Effector CD8-positive, alpha-beta T cell (primary cell): ENCODE measurements at places on chromosomes 6 and 20.

DNA sequence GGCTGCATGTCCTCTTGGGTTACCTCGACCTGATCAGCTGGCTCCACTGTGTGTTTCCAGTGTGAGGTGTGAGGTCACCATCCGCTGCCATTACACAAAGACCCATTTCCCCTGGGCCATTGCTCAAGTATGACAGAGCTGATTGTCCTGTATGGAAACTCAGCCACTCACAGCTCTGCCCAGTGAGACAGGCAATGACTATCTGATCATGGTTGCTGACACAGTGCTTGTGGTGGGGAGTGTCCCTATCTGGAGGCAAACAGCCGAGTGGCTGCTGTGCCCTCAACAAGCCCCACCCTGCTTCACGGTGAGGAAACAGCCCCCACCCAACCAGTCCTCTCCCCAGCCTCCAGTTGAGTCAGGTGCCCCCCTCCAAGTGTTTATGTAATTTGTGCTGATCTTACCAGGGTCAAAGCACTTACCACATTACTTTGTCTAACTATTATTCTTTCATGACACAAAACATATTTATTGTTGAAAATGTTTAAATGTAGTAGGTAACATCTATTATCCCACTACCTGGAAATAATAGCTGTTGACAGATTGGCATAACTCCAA, 11.7 kb upstream of the MAPK13 start:
- peak; percentile 32 for DNase-seq

GRCh38 chr6:162029873-162030576, 697.5 kb downstream of the PRKN start:
- DNase-seq: no peak

GRCh38 chr6:154370545-154370944, 13.9 kb upstream of the IPCEF1 start:
- DNase-seq: no peak

- DNase-seq: no peak
Observed at GRCh38 chr20:43721429-43722152, 5.2 kb downstream of the GTSF1L start.

DNA sequence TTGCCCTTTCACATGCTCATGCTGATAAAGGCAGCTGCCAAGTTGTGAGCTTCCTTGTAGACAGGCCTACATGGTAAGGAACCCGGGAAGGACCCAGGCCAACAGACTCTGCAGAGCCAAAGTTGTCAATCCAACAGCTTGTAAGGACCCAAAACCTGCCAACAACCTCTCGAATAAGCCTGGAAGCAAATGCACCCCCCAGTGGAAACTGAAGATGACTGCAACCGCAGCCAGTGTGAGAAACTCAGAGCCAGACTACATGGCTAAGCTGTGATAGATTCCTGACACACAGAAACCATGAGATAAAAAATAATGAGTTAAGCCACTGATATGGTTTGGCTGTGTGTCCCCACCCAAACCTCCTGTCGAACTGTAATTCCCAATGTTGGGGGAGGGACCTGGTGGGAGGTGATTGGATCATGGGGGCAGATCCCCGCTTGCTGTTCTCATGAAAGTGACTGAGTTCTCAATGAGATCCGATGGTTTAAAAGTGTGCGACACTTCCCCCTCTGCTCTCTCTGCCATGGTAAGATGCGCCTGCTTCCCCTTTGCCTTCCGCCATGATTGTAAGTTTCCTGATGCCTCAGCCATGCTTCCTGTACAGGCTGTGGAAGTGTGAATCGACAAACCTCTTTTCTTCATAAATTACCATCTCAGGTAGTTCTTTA, 18.8 kb upstream of the CLPSL2 start:
- DNase-seq: no peak

DNA sequence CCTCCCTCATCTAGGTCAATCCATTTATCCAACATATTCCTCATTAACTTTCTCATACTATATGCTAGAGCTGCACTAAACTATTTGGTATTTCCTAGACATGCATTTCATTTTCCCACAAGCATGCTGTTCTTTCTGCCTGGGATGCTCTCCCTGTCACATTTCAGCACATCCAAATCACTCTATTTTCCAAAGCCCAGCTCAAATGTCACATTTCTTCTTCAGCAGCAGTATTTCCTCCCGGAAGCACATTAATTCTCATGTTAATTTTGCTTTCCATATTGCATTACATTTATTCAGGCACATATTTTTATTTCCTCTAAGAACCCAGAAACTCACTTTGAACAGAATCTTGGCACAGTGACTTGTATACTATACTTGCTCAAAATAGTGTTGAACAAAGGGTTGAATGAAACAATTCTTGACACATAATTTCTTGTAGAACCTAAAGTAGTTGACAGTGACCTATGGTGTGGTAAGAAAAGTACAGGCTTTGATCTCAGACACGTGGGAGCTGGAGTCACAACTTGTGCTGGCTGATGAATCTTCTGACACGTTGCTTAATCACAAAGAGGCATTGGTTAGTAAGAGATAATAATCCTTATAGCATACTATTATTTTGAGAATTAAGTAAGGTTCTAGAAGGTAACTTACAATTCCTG, 30.8 kb upstream of the CD2AP start:
- no peak for DNase-seq

DNA sequence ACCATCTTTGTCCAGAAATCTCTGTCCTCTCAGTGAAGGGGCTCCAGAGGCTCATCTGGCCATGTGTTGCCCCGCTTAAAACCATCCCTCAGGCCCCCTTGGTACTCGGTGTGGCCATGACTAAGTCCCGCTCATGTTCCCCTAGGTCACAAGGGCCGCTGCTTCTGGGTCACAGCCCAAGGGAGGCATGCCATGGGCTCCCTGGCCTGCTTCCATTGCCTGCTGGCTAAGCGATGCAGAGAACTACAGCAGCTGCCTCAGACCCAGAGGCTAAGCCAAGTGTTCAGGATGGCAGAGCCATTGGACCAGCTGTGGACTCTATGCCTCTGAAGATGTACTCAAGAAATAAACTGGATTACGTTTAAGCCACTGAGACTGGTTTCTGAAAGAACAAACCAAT, 95.5 kb downstream of the ZFP64 start:
- no peak for DNase-seq

DNA sequence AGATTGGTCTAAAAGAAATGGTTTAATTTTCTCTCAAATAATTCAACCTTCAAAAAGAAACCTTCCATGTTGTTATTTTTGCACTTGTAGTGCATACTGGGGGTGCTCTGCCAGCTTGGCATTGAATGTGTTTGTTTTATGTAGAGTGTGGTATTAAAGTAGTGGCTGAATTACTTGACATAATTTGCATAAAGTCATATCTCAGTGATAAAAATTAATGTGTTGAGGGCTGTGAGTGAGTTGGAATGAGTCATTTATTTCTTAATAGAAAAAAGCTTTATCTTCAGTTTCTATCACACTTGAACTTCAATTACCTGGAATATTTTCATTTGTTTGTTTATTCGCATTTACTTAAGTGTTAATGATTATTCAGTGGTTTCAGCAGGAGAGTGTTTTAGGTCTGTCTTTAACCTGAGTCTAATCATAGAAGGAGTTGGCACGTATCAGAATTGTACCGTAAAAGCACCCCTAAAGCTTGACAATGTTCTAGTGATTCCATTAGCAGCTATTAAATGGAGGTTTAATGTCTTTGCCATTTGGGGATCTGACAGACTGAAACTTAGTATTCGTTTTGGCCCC, 801.2 kb upstream of the FLRT3 start:
- DNase-seq: no peak

DNA sequence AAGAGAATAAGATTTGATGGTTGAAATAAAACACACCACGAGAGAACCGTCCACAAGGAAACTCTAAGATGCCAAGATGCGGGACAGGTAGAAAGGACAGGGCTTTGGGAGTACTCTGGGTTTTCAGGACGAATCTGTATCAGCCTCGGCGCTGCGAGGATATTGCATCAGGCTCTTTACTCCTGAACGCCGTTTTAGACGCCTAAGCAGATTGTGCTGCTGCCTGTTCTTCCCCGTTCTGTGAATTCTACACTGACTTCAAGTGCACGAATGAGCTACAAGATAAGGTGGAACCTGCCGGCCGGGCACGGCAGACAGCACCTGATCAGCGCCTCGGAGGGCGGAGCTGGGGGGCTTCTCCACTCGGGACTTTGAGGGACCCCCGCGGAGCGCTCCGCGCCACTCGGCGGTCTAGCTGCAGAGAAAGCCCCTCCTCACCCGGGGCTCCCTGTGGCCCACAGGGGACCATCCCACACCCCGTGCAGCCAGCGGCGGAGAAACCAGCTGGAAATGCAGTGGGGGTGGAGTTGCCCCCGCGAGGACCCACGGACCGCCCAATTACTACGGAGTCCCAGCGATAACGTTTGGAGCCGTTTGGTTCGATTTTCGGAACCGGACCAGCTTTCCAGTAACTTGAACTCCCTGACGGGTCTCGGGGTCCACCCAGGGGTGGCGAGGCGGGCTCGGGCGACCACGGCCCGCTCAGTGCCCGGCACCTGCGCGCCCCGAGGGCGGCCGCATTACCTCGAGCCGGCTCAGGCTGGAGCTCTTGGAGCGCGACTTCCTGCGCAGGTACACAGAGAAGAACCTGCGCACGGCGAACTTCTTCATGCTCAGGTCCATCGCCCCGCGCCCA, 646 bp downstream of the RPS6KA2 start:
- peak; percentile 12 for DNase-seq

DNA sequence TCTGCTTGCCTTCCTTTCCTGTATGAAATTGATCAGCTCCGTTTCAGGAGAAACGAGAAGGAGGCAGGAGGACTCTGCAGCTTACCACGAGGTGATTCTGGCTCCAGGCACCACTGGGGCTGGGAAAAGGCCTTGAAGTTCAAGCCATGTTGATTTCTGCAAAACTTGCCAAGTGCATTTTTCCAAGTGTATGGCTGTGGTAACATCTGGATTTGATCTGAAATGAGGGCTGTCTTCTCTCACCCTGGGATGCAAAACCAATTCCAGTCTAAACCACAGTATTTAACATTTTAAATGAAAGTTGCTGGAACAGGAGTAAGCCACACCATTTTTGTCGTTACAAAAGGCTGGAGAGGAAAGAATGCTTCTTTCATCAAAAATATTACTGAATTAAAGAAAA, 36.1 kb upstream of the FAM210B start:
- DNase-seq: no peak

- DNase-seq: no peak
Observed at GRCh38 chr20:50305636-50306477, 115.2 kb downstream of the CEBPB start.

GRCh38 chr6:27547157-27548075, 74.5 kb upstream of the ZNF184 start:
- no peak for DNase-seq

DNA sequence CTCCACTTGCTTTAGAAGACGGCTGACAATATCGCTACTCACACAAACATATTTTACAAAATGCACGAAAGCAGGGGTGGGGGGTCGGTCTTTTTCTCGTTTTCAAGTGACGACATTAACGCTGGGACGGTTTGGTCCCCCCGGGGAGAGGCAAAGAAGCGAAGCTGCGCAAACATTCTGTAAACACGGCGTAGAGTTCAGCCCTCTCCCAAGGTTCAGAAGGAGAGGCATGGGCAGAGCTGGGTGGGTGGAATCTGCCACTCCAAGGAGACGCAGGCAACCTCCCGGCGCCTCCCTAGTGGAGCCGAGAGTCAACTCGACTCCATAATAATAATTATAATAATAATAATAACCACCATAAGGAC, 2.4 kb downstream of the NKX2-2 start:
- DNase-seq: no peak

DNA sequence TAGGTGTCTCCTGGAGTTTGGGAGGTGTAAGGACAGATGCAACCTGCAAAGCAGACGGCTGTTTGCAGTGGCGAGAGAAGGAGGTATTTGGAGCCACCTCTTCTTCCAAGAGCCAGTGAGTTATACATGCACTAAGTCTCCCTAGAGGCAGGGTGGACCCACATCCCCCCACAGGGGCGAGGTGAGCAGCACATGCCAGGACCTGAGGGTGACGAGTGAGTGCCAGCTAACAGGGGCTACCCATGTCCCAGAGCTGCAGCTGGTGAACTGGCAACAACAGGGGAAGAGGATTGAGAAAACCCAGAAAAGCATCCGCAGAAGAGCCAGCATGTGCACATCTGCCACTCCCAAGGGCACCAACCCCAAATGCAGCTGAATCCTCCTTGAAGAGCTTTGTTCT, 95.1 kb downstream of the CD83 start:
- no peak for DNase-seq

GRCh38 chr6:45487645-45488044, 109.9 kb upstream of the SUPT3H start:
- no peak for DNase-seq

GRCh38 chr20:6956574-6956973, 189.1 kb downstream of the BMP2 start:
- DNase-seq: no peak

GRCh38 chr6:167524261-167525111, 199.6 kb downstream of the TTLL2 start:
- DNase-seq: no peak

GRCh38 chr6:108363113-108363512, 68.3 kb downstream of the AFG1L start:
- DNase-seq: no peak

DNA sequence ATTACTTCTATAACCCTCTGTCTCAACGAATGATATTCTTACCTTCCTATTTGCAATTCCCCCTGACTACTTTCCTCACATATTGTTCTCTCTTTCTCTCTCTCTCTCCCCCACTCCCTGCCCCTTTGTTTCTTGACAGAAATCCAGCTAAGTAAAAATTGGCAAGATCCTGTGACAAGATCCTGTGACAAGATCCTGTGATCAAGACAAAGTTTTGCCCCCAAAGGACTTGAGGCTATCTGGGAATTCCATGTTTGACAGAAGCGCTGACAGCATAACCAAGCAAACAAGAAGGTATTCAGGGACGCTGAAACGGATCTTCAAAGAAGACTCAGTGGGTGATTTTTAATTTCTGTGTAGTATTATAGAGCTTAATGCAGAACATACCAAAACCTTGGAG, 5.5 kb upstream of the HBS1L start:
- no peak for DNase-seq

GRCh38 chr20:3672547-3673171, 9.2 kb downstream of the ADAM33 start:
- no peak for DNase-seq

DNA sequence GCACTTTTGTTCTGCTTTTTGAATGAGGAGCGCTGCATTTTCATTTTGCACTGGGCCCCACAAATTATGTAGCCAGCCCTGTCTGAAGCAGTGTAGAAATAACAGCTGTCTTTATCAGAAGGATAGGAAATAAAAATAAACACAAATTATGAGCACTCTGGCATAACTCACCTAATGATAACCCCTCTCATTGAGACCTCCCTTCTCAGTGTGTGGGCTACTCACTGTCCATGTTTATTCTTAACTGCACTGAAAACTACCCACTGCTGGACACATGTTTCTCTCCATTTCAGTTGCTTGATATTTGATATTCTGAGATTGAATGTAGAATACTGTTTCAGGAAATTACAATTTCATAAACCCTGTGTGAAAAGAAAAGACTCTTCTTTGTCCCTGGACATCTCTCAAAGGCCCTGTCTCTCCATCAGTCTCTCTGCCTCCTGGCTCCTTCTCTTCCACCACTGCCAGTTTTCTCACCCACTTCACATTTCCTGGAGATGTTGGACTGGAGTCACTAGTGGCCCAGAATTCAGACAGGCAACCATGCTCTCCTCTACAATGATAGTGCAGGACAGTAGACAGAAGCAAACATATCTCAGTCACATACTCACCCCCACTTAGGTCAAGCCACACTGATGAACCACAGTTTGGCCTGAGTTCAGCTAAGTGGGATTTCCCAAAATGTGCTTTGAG, 29.6 kb upstream of the SAYSD1 start:
- no peak for DNase-seq
